ENCODE measurements at places on chromosomes 1 and 21.

GRCh38 chr1:76381450-76382097, 307.0 kb downstream of the ST6GALNAC3 start:
- DNase-seq, result no peak

- DNase-seq, result no peak
Measured at GRCh38 chr21:16162953-16163352, 433.2 kb downstream of the USP25 start.

DNA sequence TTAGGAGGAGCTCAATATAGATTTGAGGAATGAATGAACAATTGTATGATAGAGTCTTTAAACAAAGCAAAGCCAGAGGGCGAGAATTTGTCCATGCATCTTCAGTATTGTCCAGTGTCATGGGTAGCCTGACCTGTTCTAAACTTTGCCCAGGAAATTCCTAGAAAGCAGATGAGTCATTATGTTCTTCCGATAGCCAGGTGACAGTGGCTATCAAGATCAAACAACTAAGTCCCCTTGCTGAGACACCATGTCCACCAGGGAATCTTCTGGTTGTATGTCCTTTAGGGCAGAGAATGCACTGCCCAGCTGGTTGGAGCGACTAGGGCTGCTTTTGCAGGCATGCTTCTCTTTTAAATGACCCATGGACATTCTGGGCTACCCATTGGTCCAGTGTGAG, 1.8 kb upstream of the SLC26A9 start:
- no peak for DNase-seq

DNA sequence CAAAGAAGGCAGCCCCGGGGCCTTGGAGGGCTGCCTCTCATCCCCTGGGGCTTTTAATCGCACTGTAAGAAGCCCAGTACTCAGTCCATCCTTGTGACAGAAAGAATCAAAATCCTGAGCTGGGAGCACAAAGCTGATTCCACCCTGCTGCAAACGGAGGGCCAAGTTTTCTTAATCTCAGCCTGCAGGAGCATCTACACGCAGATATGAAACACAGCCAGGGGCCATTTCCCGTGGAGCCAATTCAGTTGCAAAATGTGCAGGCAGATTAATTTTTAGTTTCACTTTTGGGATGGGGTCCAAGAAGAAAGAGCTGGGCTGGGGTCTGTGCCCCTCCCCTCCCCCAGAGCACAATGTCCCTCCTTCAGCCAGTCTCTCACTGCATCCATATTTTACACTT, 4.4 kb downstream of the LYPD8 start:
- no peak for DNase-seq

DNA sequence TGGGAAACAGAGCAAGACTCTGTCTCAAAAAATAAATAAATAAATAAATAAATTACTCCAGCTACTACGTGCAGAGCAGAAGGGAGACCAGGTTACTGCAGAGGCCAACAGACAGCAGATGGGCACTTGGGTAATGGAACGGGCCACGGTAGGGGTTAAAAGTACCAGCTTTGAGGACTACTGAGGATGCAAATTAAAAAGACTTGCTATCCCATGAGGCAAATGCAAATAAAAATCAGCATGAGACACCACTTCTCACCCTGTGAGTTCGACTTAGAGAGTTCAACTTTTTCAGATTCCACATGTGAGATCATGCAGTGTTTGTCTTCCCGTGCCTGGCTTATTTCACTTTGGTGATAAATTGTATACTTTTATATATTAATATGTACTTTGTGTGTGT, 6.6 kb downstream of the SLC2A5 start:
- no peak for DNase-seq

- DNase-seq, result no peak
Measured at GRCh38 chr21:23718446-23719285, 1888.6 kb downstream of the MRPL39 start.

DNA sequence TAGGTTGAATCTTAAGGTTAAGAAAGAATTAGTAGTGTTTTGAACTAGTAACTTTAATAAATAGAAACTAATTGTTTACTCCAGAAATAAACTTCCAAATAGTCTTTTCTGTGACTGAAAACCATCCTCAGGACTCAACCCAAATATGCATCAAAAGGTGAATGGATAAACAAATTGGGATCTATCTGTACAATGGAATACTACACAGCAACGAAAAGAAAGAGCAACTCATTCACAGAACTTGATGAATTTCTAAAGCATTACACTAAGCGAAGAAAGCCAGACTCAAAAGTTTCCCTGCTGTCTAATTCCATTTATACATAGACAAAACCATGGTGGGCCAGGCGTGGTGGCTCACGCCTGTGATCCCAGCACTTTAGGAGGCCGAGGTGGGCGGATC, 25.0 kb downstream of the HEYL start:
- no peak for DNase-seq

DNA sequence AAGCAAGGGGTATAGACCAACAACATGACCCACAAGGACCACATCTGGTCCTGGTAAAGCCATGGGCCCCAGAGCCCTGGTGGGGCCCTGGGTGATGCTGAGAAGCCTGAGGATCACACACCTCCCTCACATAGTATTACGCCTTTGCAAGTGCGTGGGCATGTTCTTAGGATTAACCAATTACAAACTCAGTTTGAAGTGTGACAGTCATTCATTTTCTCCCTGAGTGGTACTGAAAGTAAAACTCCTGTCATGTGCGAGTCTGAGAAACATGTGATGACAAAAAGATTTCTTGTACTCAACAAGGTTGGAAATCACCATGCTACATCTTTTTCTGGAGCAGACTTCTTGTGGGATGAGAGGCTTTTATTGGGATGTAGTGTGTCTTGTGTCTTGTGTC, 315.3 kb upstream of the DUSP10 start:
- DNase-seq, result peak; percentile 7

GRCh38 chr1:29444782-29445729, 208.7 kb downstream of the PTPRU start:
- DNase-seq, result no peak

- peak; percentile 31 for DNase-seq
Measured at GRCh38 chr1:97849345-97850340, 71.2 kb downstream of the DPYD start.

- DNase-seq, result peak; percentile 49
Measured at GRCh38 chr21:29148530-29148929, 18.1 kb downstream of the MAP3K7CL start.

DNA sequence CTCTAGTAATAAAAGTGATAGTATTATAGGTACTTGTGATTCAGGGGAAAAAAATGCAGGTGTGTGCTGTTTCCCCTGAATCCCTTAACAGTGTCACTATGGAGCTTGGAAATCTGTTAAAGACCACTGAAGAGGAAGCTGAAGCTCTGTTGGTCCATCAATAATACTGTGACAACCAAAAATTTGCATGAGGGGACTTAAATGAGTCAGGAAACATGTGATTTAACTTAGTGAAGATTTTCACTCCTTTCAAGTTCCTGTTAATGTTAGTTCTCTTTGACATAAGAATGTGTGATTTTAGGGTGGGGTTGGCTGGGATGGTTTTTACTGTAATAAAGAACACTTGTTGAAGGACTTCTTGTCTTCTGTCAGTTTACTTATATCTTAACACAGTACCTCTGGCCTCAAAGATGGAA, 32.0 kb downstream of the VANGL2 start:
- peak; percentile 74 for DNase-seq

DNA sequence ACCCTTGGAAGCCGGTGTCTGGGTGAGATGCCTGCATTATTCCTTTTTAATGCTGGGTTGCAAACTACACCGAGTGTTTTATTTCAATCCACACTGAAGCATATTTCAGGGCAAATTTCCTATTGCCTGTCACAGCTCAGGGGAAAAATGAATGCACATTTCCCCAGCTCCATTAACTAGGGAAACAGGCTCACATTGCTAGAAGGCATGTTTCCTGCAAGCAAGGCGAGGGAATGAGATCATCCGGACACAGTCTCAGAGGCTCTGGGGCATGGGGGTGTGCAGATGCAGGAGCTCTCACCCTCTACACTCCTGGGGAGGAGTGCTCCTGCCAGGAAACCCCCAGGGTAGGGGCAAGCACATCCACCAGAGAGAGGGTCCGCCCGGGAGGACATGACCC, 24.6 kb downstream of the SYT2 start:
- DNase-seq, result no peak

DNA sequence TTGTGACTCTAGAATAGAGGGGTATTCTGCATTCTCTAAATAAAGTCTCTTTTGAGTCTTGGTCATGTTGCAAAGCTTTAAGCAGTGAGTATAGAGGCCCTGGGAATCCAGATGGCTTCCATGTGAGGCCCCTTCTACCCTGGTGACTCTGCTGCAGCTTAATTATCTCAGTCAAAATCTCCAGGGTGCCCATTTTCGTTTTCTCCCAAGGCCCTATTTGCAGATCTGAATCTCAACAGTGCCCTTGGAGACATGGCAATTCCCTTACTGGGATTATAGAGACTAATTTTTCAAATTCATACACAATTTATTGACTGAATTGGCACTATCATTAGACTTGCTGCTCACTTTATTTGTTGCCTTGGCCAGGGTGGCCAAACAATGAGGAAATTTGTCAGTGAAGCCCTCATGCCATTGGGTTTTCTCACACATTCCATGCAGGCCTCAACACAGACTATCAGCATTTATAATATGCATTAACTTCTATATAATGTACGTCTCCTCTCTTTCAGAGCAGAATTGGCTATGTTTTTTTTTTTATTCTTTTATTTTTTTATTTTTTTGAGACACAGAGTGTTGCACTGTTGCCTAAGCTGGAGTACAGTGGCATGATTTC, 35.1 kb downstream of the PROX1 start:
- DNase-seq, result no peak

DNA sequence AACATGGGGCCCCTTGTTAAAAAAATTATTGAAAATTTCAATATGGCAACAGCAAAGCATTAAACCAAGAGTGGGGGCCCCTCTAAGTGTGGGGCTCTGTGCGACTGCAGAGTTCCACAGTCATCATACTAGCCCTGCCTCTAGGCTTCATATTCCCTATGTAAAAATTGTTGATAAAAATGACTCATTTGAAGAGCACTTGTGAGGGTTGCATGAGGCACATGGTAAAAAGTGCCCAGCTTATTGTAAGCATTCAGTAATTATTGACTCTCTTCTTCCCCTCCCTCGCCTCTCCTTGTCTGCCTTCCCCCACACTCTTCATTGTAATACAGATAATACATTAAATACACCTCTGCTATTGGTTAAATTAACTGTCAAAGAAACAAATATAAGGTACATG, 86.7 kb upstream of the PTBP2 start:
- no peak for DNase-seq

GRCh38 chr1:212301580-212301979, 16.4 kb downstream of the PPP2R5A start:
- no peak for DNase-seq

GRCh38 chr1:10631121-10631810, 156.5 kb downstream of the PEX14 start:
- no peak for DNase-seq

DNA sequence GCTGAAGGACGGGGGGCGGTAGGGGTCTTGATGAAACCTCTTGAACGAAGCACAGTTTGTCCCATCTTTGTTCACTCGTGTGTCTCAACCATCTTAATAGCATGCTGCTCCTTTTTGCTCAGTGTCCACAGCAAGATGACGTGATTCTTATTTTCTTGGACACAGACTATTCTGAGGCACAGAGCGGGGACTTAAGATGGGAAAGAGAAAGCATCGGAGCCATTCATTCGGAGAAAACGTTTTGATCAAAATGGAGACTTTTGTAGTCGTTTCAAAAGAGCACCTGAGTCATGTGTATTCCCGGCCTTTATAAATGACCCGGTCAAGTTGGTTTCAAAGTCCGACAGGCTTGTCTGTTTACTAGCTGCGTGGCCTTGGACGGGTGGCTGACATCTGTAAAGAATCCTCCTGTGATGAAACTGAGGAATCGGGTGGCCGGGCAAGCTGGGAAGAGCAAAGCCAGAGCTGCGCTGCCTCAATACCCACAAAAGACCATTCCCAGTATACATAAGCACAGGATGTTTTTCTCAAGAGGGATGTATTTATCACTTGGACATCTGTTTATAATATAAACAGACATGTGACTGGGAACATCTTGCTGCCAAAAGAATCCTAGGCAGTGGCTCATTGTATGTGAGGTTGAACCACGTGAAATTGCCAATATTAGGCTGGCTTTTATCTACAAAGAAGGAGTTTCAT, 18.5 kb downstream of the ETS2 start:
- no peak for DNase-seq

GRCh38 chr1:89735479-89735878, 85.4 kb upstream of the LRRC8D start:
- no peak for DNase-seq

GRCh38 chr1:61604684-61605083, 120.3 kb downstream of the TM2D1 start:
- no peak for DNase-seq

GRCh38 chr1:150161747-150162581, 12.2 kb downstream of the PLEKHO1 start:
- peak; percentile 25 for DNase-seq

- DNase-seq, result no peak
Measured at GRCh38 chr1:206753141-206753540, 17.4 kb upstream of the IL19 start.

DNA sequence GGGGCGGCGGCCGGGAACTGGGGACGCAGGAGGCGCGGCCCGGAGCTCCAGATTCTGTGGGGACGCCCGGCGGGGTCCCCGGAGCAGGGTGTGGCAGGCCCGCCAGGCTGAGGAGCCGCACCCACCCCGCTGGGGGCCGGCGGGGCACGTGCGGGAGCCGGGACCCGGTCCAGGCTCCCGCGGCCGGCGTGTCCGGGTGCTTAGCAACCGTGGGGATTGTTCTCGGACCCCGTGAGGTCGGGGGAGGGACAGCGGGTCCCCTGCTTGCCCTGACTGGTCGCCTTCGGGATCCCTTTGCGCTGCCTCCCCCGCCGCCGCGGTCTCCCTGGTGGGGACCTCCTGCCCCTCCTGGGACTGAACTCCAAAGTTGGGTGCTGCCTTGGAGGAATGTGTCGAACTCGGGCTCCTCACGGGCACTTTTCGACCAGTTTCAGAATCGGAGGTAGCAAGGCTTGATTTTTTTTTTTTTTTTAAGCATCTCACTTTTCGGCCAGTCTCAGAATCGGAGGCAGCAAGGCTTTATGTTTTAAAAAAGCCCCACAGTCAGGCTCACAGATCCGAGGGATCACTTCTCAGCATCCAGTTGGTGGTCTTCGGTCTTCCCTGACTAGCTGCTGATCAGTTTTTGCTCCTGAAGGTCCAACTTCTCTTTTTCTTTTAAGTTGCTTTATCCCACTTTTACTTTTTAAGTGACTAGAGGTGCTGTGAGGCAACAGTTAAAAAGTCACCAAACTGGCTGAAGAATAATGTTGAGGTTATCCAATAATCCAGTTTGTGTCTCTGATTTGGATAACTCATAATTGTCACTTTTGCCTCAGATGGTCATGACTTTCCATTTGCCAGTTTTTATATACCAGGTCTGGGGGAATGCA, 648 bp downstream of the FAM76A start:
- peak; percentile 55 for DNase-seq

GRCh38 chr1:231818337-231818736, 191.7 kb downstream of the DISC1 start:
- DNase-seq, result no peak

Data from activated CD4-positive, alpha-beta T cell treated with anti-CD3 and anti-CD28 coated beads, Interleukin-2, Interleukin-6, amounts not matched to agents 100 ng/mL and 50 ng/mL, durations not matched to agents 16 hours and 8 hours (primary cell).